ENCODE measurements at places on chromosomes 6 and 20.

- DNase-seq, result peak; percentile 28
These were observed 53.0 kb upstream of the AIG1 start for GRCh38 chr6:143007646-143008045.

GRCh38 chr6:118644007-118644406, 7.4 kb downstream of the CEP85L start:
- DNase-seq, result peak; percentile 56

DNA sequence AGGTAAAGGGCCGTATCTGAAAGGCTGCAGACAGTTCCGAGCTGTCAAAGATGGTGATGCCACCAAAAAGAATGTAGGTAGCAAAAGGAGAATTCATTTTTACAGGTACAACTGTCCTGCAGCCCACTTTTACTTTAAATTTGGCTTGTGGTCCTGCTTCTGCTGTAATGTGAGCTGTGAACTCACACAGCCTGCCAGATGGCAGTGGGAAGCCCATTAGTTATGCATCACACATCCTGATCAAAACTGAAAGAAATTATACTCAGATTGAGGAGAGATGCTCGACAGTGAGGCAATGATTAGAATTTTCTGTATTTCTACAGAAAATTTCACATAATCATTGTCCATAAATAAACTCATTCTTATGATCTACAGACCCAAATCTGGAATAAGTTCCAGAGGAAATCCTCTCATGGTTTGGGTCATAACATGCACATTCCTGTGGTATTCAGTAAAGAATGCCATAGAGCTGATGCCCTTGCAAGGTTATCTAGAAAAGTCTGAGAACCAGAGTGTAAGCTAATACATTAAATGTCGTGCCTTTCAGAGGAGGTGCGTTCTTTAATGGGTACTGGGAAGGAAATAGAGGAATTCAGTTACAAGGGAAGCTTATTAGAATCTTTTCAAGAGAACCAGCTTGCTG, 23.9 kb upstream of the E2F3 start:
- DNase-seq, result peak; percentile 88

DNA sequence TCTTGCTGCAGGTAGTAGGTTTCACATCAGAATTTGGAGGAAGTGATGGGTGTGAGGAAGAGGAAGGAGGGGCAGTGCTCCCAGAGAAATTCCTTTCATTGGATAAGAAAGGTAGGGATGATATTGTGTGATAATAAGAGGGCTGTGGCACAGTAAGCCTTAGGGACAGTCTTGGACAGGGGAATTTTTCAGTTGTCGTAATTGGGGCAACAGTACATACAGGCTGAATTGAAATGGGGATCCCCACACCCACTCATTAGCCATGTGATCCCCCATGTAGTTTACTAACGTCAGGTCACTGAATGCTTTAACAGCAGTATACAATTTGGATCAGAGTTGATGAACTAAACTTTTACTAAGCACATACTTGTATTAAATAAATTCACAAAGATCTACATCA, 79.4 kb downstream of the FOXO3 start:
- no peak for DNase-seq

DNA sequence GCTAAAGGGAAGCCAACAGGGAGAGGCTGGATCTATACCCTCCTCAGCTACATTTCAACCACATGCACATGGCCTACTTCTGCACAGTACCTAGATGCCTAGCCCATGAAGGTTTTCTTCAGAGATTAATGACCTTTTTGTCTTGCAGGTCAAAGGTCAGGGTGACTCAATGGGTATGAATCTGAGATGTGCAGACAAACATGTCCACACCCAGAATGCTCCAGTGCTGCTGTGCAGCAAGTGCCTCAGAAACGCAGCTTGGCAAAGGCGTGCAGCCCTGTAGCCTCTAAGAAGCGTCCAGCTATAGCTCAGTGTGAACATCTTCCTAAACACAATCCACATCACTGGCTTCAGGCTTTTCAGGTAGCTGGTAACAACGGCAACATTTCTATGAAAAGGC, 24.4 kb downstream of the MAP1LC3A start:
- DNase-seq, result no peak

GRCh38 chr6:112343390-112343789, 3.7 kb upstream of the RFPL4B start:
- DNase-seq, result no peak

- DNase-seq, result no peak
These were observed 549.4 kb downstream of the COL12A1 start for GRCh38 chr6:74656453-74656852.

- DNase-seq, result peak; percentile 52
These were observed 50.4 kb downstream of the HLA-DPB1 start for GRCh38 chr6:33126101-33126714.

- DNase-seq, result peak; percentile 93
These were observed 17.8 kb downstream of the LRP11 start for GRCh38 chr6:149846321-149846720.

DNA sequence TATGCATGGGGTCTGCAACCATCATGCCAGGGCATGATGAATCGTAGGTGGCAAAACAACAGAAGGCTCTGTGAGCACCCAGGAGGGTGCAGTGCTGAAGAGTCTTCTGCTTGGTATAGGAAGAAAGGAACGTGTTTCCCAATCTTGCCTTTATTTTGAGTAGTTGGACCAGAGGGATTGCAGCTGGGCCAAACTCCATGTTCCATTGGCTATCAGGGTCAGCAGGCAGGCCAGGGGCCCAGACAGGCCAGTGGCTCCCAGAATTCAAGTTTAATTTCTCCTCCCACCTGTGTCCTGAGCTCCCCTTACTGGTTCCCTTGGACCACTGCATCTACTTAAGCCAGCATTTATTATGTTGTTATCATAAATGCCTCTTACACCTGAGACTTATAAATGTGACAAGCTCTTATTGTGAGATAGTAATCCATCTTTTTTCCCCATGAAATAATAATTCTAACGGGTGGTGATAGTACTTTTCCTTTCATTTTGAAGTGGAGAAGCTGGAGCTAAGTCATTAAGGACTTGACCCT, 918 bp upstream of the TRIM38 start:
- DNase-seq, result no peak

GRCh38 chr6:152634773-152635172, 2.4 kb downstream of the SYNE1 start:
- DNase-seq, result no peak

DNA sequence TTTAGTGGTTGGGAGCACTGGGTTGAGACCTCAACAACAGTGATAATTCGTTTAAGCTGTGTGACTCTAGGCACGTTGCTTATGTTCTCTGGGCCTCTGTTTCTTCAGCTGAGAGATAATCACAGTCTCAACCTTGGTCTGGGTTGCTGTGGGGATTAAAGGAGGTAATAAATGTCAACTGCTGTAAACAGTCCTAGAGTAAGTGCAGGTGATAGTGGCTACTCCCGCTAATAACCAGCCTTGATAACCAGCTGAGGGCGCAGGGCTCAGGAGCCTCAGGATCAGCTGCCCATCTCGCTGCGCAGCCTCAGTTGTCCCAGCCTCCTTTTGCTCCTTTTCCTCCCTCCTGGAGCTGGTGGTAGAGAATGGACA, 58.0 kb downstream of the JARID2 start:
- no peak for DNase-seq

- no peak for DNase-seq
These were observed 90.2 kb upstream of the EEF1E1 start for GRCh38 chr6:8192597-8192996.

- no peak for DNase-seq
These were observed 596.1 kb downstream of the QKI start for GRCh38 chr6:164010441-164011103.

GRCh38 chr6:39083231-39083634, 31.8 kb downstream of the SAYSD1 start:
- no peak for DNase-seq

DNA sequence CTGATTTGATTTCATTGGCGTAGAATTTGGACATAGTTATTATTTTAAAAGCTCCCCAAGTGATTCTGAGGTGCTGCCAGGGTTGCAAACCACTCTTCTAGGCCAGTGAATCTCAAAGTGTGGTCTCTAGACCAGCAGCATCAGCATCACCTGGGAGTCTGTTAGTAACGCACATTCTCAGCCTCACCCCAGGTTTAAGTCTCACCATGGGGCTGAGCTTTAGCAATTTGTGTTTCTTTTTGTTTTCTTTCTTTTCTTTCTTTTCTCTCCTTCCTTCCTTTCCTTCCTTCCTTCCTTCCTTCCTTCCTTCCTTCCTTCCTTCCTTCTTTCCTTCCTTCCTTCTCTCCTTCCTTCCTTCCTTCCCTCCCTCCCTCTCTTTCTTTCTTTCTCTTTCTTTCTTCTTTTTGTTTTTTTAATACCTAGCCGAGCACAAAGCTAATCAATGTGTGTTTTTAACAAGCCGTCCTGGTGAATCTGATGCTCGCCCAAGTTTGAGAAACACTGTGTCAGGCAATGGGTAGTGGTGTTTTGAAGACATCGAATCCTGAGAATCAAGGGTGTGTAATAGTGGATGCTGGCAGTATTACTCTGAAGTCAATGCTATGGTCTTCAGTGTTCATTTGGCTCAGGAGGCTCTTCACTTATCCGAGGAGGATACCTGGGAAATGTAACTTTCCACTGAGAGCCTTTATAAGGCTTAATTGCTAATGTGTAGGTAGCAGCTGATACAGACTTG, 104.9 kb downstream of the SLX4IP start:
- no peak for DNase-seq

GRCh38 chr6:116924245-116924644, 47.2 kb downstream of the RFX6 start:
- no peak for DNase-seq

DNA sequence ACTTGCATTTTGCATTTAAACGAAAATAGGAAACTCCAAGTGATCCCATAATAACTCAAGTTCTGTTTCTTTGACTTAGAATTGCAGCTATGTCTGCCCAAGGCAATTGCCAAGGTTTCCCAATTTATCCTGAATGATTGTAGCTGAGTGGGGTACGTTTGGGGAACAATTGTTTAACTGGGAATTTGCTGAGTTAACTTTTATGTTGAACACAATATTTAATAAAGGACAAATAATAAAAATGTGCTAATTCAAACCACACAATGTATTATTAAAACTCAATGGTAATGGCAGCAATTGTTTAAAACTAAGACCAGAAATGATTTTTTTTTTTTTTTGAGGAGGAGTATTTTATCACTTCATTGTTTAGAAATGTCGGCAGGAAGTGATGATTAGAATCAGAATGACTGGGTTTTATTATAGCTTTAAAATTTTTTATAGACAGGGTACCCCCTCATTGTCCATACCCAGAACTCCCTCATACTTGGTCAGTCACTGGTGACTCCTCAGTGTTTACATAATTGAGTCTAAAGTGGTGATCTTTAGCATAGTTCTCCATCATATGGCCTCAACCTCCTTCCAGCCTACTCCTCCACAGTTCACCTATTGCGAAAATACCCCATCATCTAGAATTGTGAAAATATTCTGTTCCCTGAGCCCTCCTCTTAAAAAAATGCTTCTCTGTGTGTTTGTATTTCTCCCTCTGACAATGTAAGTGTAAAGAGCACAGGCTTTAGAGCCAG, 389.2 kb upstream of the CITED2 start:
- DNase-seq, result no peak

DNA sequence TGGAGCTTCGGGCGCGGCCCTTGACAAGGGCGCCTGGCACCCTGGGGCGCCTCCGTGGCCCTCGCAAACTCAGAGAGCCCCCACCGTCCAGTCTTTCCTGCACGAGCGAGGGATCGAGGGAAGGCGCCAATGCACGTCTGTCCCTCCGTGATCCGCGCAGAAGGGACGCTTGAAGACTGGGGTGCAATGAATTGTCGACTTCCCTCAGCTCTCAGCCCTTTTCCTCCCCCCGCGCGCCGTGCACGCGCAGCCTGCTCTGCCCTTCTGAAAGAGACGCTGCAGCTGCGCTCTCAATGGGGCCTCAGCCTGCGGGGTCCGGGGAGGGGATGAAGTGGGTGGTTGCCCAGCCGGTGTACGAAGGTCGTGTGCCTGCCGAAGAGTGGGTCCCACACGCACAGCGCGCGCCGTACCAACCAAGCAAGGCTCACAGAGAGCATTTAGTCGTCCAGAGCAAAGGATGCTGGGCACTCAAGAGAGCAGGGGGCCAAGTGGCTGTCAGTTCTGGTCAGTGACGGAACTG, 5.5 kb upstream of the SOX4 start:
- DNase-seq, result peak; percentile 70

GRCh38 chr6:136920216-136920615, 1.9 kb upstream of the SLC35D3 start:
- DNase-seq, result no peak

GRCh38 chr20:44123874-44124535, 63.0 kb downstream of the JPH2 start:
- DNase-seq, result no peak

DNA sequence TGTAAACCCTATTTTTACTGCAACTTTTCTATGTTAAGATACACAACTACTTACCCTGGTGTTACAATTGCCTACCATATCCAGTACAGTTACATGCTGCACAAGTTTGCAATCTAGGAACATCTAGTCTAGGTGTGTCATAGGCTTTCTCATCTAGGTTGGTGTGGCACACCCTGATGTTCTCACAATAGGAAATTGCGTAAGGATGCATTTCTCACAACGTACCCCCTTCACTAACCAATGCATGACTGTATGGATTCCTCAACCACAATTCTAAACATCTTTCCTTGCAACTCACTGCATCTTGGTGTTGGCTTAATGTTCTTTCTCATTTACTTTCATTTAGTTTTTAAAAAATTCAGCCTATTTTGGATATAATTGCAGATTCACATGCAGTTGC, 31.6 kb downstream of the GJA10 start:
- peak; percentile 42 for DNase-seq

DNA sequence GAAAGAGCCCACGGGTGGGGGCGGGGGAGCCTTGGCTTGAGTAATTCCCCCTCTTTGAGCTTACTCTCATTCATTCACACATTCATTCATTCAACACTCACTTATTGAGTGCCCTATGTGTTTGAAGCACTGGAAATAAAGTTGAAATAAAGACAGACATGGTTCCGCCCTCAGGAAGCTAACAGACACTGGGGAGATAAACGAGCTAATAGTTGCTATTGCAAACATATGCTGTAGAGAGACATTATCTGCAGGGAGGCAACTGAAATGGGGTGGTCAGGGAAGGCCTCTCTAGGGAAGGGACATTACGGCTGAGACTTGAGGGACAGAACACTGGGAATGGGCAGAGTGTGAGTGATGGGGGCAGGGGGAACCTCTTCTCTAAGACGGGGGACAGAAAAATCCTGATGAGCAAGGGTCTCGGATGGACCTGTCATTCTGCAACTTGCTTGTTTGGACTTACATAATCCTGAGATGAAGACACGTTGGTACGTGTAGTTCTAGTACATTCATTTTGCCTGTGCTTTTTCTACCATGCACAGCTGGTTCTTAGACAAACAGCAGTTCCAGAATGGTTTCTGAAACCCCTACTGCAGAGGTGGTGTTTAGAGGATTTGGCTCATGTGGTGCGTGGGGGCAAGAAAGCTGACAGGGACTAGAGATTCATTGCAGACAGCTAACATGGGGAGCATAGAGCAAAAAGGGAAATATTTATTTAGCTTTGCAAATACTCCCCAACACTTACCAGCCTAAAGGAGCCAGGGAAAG, 71.1 kb upstream of the BLCAP start:
- DNase-seq, result no peak

GRCh38 chr20:45946149-45946970, 11.9 kb downstream of the PCIF1 start:
- peak; percentile 97 for DNase-seq
